ENCODE measurements at places on chromosomes 13 and 19.

DNA sequence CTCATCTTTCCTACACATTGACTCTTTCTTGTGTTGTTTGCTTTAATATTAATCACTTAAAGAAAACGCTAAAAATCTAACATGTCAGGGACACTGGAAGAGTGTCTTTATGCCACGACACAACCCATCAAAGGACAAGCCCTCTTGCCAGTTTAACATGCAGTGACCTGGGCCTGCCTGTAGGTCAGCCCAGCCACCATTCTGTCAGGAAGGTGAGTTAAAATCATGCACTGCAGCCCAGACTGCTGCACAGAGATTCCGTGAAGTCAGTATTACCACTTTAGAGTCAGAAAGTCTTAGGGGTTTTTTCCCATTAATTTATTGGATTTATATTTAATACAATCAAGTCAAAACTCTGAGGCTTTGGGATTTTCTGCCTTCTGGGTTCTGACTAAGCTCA, 58.0 kb downstream of the TNFRSF19 start:
- DNase-seq = no peak

- no peak for DNase-seq
These were observed 128.8 kb downstream of the STK24 start for GRCh38 chr13:98447881-98448641.

DNA sequence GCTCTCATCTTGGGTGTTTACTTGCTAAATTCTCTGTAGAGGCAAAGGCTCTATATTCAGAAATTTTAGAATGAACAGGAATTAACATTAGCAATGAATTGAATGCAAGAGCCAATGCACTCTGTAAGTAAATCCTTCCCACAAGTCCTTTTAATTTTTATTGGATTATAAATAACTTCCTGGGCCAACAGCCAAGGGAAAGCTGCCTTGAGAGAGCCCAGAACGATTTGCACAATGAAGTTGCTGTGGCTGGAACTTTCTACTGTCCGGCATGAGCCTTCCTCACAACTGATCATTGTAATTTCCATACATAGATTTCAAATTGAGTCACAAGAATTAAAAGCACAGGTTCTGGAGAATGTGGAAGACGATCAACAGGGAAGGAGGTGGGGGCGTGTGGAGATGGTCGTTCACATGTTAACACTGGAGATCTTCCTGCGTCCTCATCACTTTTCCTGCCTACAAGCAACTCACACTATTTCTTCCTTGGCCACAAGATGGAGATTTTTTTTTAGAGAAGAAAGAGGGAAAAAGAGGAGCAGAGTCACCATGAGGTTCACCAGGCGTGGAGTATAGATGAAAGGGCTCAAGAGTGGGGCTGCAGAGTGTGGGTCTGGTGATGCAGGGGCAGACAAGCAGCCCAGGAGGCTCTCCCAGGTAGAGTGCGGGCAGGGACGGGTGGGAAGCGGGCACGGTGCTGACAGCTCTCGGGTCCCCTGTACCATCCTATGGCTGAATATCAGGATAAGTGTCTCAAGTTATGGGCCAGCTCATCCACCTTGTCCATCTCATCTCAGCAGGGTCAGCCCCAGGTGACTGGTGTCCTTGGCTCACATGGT, 110.7 kb downstream of the SOX1 start:
- DNase-seq = no peak

DNA sequence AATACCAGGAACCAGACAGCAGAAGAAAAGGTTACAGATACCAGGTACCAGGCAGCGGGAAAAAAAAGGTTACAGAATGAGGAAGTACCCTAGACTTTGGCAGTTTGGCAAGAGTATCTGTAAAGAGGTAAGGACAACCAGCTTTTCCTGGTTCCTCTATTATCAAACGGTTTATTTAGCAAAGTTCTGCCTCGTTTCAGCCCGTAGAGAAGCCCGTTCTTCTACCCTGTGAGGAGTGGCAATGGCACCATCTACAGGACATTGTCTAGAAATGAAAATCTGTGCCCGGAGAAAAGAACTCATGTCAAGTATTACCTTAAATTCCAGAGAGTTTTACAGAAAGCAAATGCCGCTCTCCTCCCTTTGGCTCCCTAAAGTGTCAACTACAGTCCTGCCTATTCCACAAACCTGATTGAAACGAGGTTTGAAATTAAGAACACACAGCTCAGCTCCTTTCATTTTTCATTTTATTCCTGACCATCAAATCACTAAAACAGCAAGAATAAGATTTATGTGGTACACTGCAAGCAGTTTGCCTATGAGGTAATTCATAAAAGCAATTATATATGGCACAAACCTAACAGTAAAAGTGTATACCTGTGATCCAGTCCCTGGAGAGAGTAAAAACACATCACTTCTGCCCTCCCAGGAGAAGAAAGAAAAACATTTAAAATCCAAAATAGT, 226.3 kb downstream of the SLC7A1 start:
- DNase-seq = no peak

DNA sequence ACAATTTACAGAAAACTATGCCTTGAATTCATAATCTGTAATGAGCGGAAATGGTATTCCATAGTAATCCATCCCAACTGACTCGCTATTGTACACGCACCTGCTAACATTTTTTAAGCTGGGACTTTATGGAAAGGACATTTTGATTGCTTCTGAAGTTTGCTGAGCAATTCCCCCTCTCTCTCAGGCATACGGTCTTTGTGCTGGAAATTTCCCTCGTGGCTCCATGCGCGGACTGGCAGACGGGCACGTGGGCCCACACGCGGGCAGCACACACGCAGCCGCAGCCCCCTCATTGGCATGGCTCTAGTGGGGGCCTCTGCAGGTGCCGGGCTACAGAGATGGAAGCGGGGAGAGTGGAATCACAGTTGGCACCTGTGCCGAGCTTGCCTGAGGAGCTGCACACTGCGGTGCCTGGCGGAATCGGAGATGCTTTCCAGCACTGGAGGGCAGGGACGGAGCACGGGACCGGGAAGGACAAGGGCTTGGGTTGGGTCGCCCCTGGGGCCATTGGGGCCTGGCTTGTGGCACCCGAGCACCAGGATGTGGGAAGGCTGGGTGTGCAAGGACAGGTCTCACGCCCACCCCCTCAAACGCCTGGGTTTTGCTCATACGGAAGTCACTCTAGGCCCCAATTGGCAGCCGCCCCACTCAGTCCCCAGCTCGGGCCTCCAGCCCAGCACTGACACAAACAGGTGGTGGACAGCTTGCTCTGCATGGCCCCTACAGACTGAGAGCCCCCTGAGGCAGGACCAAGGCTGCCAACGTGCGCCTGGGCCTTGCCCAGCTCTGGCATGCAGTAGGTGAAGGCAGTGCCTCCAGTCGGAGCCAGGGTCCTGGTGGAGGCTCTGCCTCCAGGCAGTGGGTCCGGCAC, 30.2 kb upstream of the CCNE1 start:
- no peak for DNase-seq

DNA sequence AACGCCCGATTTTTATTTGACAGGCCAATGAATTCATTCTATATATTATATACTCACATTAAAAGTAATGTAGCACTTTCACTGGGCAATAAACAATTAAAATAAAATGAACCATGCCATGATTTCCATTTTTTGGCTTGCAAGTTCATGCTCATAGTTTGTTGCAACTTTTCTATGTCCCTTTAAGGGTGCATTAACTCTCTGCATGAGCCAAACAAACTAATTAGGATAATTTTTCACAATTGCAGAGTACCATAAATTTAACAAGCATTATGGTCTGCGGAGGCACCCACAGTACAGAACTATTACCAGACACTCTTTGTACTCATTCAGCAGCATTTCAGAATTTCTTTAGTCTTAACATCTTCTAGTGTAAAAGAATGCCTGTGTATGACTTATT, 1.4 kb downstream of the LHFPL6 start:
- no peak for DNase-seq

GRCh38 chr19:6754136-6754535, 13.1 kb downstream of the SH2D3A start:
- DNase-seq = no peak

DNA sequence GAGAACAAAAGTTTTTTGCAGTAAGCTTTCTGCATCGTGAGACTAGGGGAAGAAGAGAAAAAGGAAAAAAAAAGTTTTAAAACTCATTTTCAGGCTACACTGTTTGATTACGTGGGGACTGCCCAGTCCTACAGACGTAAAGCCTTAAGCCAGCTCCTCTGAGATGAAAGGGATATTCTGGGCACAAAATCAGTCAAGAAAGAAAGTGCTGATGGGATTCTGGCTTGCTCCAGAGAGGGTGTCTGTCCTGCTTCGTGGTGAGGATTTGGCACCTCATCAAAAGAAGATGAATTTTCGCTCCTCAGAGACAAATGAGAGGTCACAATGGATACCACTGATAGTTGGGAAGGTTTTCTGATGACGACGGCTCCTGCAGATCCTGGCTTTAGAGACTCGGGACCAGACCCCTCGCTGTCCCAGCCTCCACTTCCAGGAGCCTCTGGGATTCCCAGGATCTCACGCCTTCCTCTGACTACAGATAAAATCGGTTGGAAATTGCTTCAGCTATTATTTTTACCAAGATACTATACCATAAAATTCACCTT, 9.7 kb downstream of the TEX29 start:
- DNase-seq = no peak

GRCh38 chr19:45163751-45164460, 3.1 kb upstream of the NKPD1 start:
- DNase-seq = no peak

DNA sequence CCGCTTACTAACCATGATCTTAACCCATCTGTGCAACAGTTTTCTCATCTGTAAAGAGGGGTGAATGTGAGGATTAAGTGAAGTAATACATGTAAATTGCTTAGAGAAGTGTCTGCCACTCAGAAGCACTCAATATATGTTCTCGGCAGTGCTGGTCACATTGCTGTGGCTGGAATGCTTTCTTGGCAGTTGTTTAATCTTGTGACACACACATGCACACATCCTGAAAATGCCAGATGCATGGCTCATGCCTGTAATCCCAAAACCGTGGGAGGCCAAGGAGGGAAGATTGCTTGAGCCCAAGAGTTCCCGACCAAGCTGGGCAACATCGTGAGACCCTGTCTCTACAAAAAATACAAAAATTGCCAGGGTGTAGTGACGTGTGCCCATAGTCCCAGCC, 4.9 kb upstream of the DMKN start:
- DNase-seq = no peak

GRCh38 chr13:47350334-47351124, 453.7 kb upstream of the HTR2A start:
- DNase-seq = no peak

DNA sequence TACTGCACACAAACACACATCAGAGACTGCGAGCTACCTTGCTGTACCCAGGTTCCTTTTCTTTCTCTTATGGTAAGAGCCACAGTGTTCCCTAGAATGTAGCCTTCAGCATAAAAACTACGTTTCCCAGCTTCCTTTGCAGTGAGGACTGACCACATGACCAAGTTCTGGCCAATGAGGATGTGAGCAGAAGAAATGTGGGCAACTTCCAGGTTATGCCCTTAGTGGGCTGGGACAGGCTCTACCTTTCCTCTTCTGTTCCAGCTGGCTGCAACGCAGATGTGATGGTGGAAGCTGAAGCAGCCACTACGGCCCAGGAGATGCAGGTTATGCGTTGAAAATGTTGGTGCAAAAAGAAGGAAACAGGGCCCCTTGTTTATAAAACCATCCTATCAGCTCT, 27.5 kb downstream of the VRK3 start:
- DNase-seq = no peak

- no peak for DNase-seq
These were observed 801 bp downstream of the MCF2L start for GRCh38 chr13:112969692-112970338.

- DNase-seq = no peak
These were observed 279.2 kb upstream of the PRR20A start for GRCh38 chr13:56861476-56861875.

DNA sequence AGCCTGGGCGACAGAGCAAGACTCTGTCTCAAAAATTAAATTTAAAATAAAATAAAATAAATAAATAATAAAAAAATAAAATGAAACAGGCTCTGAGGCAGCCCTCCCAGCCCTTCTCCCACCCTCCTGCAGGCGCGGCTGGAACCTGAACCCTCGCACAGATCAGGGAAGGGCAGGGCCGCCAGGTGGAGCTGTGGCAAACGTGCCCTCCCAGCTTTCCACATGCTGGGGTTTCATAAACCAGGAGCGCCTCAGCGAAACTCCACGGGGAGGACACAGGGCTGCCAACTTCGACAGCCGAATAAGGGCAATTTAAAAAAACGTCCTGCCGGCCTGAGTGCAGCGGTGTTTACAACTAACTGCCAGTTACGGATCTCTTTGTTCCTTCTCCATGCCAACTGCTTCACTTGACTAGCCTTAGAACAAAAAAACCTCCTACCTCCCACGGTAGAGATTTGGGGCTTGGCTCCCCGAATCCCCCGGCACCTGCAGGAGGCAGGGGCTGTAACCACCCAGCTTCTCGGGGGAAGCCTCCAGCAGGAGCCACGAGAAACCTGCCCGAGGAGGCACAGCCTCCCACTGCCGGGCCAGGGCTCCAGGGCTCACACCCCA, 15.9 kb downstream of the ZNF787 start:
- no peak for DNase-seq

GRCh38 chr19:47253467-47253881, 2.9 kb upstream of the CCDC9 start:
- no peak for DNase-seq

All from activated T-helper 1 cell treated with anti-CD3 and anti-CD28 coated beads, Interleukin-2, amount 50 U/mL, for 16 hours (primary cell).